GM13976 (cell line): ENCODE measurements at places on chromosomes 1 and 21.
A peak's percentile ranks its signal among the peaks of the same experiment; 100 is the strongest.

DNA sequence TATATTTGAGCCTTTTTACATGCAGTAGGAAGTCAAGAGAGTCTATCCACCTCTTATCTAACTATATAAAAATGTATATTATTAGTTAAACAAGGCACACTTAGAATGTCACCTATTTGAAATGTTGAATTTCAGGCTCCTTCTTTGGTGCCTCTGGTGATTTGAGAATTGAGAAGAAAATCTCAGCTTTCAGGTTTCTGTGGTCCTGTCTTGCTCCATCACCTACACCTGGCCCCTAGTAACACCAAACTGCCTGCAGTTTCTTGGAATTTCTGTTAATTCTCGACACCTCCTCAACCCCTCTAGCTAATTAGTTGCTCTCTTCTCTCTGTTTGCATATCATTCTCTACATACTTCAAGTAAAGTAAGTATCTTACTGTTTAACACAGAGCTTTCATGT is 54.9 kb upstream of the WNT2B start:
- no peak for DNase-seq

DNA sequence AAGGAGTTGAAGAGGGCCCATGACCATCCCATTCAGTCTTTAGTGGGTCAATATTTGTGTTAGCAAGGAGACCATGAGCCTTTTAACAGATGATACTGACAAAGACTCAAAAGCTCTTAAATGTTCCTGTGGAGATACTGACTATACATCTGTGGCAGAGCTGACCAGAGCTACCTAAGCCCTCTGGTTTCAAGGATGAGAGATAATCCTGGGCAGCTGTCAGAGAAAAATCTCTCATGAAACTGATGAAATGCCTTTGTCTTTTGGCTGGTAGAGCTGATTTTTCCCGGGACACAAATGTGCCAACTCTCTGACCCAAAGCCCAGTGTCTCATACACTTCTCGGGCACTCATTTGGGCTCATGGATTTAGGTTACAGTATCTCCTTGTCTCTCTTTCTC is 100.9 kb downstream of the XCL2 start:
- no peak for DNase-seq

GRCh38 chr1:66687358-66687757 is 64.9 kb upstream of the DYNLT5 start:
- no peak for DNase-seq

DNA sequence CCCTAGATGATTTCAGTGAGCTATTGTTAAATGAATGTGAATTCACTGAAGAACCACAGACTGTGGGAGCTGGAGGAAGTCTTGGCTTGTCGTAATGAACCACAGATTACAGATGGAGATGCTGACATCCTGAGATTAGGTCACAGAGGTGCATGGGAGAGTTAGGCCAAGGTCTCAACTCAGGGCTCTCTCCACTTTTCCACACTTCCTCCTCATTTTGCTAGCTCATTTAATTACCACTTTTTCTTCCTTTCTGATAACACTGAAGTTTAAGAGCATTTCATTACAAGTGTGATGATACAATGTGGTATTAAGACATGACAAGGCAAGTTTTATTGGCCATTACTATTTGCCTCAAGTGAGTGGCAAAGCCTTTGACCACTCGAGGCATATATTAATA is 30.8 kb downstream of the ST6GALNAC3 start:
- DNase-seq: no peak

GRCh38 chr21:24514081-24514733 is 1093.1 kb downstream of the MRPL39 start:
- no peak for DNase-seq

DNA sequence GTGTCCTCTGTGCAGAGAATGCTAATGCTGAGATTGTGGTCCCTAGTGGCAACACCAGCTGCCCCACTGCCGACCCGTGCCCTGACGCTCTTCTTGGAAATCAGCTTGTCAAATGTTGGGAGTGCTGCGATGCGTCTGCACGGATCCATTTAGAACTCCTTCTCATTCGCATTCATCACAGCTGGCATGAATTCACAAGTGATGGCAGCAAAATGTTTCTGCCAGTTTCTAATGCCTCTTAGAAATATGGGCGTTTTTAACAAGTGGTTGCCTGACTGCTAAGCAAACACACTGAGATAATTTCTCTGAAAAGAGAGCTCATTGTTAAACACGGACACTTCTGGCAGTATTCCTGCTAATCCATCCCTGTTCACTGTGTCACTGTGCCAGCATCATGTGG is 131.9 kb upstream of the KCNJ6 start:
- no peak for DNase-seq

- no peak for DNase-seq
These were observed 9.0 kb downstream of the MYOM3 start for GRCh38 chr1:24102961-24103360.

GRCh38 chr1:56644919-56645676 is at the start of gene PRKAA2:
Gene PRKAA2 (plus strand): TSS chr1:56645314. CDS start chr1:56645388, 74 bp downstream.
- DNase-seq: peak; percentile 44
